ENCODE measurements at places on chromosomes 2 and 18.

DNA sequence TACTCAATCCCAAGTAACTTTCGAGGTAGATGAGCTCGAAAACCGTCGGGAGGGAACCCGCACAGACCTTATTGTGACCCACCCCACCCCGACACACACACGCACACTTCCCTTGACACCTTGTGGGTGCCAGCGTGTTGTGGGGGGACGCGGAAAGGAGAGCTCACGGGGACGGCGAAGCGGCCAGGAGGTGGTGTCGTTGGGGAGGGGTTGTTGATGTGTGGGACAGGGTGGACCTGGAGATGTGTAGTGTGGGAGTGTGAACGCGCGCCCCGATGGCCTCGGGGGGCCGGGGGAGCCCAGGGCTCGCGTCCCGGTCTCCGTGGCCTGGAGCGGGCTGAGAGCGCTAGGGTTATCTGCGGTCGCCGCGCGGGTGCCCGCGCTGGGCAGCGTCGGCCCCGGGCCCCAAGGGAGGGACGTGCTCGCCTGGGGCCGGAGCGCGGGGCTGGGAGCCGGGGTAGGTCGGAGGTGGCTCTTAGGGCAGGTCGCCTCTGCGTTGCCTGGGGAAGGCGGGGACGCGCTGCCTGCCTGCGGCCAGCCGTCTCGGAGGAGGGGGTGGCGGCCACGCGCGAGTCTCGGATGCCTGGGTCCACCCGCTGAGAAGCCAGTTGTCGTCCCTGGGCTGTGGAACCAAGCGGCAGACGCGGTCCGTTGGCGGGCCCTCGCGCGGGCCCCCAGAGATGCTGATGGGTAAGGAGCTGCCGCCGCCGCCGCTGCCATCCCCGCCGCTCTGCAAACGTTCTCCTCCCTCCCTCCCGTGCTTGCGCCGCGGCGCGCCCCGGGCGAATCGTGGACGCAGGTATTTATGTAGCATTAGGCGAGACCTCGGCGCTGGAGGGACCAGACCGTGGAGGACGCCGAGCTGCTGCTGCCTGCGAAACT is 1.6 kb downstream of the KLHL29 start:
- no peak for DNase-seq

GRCh38 chr2:68741805-68742306 is 7.2 kb downstream of the ARHGAP25 start:
- DNase-seq = peak; percentile 76

DNA sequence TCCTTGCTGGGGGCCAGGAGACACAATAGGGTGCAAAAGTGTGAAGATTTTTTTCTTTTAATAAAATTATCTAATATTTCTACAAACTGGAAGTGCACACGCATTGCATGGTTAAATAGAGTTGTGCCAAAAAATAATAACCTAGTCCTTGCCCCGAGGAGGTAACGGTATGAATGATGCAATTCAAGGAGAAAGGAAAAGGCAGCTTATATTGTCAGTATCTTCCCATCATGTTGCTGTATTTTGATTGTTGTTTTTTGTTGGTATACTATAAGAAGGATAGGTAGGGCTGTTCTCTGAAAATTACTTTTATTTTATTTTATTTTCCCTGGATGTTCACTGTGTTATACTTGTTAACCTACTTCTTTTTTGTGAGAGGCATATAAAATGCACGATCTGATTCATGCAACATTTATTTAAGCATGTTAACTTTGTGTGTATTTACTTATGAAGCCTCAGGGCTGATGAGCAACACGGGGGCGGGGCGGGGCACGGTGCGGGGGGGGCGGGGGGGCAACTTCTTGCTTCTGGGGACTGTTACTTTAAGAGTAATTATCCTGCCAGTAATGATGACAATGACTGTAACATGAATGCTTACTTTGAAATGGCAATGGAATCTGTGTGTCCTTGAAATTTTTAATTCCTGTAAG is 118.6 kb downstream of the AQP4 start:
- DNase-seq = no peak

- DNase-seq = no peak
Observed at GRCh38 chr2:52390651-52391050, 1358.7 kb upstream of the NRXN1 start.

DNA sequence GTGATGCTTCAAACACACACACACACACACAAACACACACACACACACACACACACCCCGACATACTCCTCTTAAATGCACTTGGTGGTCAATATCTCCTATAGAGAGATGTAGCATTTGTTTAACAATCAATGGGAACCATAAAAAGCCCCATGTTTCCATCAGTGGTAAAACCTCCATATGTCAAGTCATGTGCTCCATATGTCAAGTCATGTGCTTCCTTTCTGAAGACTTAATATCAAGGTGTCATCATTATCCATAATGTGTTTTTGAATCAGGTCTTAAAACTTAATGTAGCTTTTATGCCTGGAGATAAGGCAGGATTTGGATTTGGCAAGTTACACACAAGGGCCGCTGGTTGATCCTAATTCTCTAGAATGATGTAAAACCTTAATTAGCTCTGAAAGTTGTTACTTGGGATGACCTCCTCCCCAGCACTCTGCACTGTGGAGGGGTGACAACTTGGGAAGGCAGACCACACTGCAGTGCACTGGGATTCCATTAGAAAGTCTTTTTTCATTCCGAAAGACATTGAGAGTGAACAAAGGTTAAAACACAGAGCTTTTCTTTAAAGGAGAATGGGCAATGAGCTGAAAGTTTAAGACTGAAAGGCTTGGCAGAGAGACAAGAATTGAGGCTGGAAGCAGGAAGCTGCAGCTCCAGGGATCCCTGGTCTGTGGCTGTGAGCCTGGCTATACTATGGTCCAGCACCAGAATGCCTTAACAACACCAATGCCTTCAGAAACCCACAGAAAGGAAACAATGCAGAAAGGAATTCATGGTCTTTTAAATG is 26.4 kb downstream of the ALK start:
- DNase-seq = no peak

DNA sequence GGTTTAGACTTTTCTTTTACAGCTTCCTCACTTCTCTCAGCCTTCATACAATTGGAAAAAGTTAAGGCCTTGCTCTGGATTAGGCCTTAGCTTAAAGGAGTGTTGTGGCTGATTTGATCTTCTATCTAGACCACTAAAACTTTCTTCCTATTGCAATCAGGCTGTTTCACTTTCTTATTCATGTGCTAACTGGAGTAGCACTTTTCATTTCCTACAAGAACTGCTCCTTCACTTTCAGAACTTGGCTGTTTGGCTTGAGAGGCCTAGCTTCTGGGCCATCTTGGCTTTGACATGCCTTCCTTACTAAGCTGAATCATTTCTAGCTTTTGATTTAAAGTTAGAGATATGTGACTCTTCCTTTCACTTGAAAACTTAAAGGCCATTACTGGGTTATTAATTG is 114.3 kb downstream of the ARHGEF4 start:
- no peak for DNase-seq

GRCh38 chr2:104088745-104089144 is 765.2 kb upstream of the POU3F3 start:
- no peak for DNase-seq

DNA sequence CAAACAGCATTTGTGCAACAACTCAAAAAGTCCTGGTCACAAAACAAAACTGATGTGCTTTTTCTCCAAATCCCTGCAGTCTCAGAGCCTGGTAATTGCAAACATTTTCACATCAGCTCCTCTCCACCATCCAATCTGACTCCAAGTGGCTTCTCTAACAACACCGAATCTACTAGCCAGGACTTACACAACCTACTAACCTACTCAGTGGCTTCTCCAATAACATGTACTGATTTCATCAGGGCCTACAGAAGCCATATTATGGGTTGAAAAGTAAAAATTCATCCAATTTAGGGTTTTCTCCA is 104.3 kb downstream of the COLEC12 start:
- DNase-seq = no peak

DNA sequence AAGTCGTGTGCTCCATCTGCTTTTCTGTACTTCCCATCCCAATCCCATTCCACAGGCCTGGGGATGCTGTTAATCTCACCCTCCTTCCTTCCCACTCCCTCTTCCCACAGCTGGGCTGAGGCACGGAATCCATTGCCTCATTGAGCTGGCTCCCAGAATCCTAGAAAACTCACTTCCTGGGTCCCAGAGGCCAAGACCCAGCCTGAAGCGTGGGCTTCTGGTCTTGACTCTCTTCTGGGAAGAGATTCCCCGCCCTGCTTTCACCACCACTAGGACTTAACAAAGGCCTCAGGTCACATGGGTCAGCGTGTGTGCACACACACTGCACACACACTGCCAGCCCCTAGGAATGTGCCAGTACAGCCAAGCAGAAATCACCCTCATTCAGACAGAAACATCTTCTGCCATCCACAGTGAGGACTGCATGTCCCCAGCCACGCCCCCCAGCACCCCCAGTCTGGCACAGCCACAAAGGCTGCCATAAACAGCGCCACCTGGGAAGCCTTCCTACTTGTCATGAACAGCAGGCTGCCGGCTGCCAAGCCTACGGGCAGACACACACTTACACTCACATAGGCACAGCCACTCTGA is 165.8 kb downstream of the TNS1 start:
- no peak for DNase-seq

DNA sequence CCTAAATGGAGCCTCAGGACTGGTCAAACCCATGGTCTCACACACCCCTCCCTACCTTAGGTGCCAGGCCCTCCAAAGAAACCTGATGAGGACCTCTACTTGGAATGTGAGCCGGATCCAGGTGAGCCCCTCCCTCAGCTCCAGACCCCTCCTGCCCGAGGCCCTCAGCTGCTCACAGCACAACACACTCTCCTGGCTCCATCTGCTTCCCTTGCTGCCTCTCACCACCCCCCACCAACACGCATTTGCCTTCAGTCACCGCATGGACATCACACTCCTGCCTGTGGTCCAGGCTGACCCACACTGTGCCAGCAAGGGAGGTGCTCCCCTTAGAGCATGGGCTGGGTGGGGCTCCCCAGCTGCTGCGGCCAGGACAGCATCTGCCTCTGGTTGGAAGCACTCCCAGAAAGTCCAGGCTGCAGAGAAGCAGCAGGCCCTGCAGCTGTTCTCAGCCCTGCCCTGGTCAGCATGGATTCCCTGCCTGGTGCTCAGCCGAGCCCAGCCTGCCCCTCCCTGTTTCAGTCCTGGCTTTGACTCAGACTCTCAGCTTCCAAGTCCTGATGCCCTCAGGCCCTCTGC is 15.1 kb downstream of the SH2D6 start:
- DNase-seq = no peak

- no peak for DNase-seq
Observed at GRCh38 chr2:233334915-233335314, 19.4 kb upstream of the DGKD start.

GRCh38 chr2:85684806-85685205 is 9.4 kb upstream of the GNLY start:
- no peak for DNase-seq

DNA sequence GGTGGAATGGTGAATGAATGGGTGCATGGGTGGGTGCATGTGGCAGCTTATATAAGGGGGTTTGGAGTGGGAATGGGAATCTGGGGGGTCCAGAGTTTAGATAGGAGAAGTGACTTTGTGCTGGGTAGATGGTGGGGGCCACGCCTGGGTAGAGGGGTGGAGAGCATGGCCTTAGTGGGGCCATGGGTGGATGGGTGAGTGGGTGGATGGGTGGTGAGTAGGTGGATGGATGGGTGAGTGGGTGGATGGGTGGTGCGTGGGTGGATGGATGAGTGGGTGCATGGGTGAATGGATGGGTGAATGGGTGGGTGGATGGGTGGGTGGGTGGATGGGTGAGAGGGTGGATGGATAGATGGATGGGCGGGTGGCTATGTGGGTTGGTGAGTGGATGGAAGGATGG is 53.9 kb downstream of the MYO7B start:
- DNase-seq = no peak

- no peak for DNase-seq
Observed at GRCh38 chr2:179036353-179036905, 13.5 kb downstream of the CCDC141 start.

DNA sequence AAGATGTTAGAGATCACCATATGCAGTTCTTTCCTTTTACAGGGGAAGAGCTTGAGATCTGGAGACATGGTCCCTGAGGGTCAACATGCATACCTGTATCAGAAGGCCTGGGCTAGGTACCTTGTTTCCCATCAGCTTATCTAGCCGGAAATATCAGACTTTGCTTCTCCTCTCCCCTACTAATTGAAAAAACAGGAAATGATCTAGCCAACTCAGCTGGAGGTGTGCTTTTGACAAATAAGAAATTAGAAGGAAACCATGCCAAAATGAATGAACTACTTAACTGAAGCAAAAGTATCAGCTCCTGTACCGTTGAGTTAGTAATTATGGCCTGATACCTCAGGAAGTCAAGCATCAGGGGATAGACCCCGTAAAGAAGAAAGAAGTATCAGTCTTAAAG is 20.4 kb downstream of the PKP4 start:
- DNase-seq = no peak

- DNase-seq = no peak
Observed at GRCh38 chr2:52312486-52312885, 1280.6 kb upstream of the NRXN1 start.

DNA sequence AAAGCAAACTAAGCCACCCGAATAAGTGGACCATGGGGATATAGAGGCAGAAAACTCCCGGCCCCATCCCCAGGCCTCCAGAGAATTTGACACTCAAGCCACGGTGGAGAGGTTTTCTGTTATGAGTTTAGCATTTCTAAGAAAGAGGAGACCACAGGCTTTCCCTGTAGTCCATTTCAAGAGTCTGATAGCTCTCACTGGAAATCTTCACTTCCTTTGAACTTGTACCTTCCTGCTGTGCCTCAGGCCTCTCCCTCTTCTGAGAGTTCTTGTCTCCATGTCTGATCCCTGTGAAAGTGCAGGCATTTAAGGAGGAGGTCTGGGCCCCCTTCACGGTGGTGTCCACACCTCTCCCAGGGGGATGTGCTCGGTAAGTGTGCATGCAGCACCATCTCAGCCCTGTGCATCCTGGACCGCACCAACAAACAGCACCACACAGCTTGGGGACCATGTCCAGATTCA is 113.7 kb downstream of the BCL2 start:
- DNase-seq = peak; percentile 76

- no peak for DNase-seq
Observed at GRCh38 chr18:55864281-55864680, 276.3 kb upstream of the TCF4 start.

GRCh38 chr2:219142329-219142728 is 18.3 kb downstream of the NHEJ1 start:
- DNase-seq = no peak

- DNase-seq = no peak
Observed at GRCh38 chr2:63446658-63447057, 141.6 kb downstream of the WDPCP start.

DNA sequence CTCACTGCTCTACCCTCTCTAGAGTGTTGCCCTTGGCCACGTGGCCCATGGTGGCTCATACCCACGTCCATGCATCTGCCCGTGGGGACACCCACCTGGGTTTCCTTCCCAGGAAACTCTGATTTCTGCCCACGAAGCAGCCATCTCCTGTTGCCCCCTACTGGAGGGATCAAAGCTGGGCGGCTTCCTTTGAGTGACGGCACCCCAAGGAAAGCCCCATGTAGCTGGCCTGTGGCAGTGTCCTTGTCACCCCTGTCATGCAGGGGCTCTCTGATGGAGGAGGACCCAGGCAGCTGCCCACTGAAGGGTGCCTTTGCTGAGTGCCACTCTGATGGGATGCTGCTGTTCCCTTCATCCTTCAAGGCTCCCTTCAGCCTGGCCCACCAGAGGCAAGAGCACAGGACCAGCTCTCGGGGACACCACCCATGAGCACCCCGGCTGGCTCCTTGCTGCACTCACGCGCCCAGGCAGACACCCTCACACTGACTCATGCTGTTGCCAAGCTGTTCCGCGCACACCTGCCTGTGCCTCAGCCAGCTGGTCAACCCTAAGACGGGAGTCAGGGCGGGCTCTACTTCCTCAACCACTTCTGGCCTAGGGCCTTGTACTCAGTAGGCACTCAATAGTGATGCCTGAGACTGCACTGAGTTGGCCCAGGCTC is 101.1 kb downstream of the CTIF start:
- no peak for DNase-seq
